ENCODE measurements at places on chromosomes 2 and 18. TPM values are rescaled to one million over a fixed set of nuclear protein-coding genes. Genes with fewer than 3 reads are reported as not detected.

DNA sequence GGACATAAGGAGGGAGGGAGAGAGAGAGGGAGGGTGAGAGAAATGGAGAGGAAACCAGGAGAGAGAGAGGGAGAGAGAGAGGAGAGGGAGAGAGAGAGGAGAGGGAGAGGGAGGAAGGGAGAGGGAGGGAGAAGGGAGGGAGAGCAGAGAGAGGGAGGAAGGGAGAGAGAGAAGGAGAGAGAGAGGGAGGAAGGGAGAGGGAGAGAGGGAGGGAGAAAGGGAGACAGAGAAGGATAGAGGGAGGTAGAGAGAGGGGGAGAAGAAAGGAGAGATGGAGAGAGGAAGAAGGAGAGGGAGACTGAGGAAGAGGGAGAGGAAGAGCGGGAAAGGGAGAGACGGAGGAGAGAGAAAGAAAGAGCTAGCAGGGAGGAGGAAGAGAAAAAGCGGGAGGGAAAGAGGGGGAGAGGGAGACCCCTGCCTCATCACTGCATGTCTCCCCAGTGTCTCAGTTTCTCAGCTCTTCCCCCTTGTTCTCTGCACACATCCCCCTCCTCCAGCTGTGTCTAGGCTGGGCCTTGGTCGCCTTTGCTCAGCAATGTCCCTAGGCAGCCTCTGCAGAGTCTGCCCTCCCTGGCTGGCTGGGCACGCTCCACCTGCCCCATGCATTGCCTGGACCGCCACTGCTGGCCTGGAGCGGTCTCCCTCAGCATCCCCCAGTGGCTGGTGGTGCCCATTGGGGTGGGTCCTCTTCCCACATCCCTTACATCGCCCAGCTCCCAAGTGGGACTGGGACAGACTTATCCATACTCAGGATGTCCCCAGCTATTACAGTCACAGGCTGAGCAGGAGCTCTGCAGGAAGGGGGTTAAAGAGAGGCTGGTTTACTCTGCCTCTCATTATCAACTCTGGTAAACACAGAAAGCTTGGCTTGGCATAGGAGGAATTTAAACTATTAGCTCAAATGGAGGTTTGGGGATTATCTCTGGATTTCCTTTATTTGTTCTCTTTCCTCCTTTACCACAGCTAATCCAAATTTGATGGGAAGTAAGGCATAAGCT lies 85.7 kb upstream of the APCDD1 start:
- no peak for DNase-seq

DNA sequence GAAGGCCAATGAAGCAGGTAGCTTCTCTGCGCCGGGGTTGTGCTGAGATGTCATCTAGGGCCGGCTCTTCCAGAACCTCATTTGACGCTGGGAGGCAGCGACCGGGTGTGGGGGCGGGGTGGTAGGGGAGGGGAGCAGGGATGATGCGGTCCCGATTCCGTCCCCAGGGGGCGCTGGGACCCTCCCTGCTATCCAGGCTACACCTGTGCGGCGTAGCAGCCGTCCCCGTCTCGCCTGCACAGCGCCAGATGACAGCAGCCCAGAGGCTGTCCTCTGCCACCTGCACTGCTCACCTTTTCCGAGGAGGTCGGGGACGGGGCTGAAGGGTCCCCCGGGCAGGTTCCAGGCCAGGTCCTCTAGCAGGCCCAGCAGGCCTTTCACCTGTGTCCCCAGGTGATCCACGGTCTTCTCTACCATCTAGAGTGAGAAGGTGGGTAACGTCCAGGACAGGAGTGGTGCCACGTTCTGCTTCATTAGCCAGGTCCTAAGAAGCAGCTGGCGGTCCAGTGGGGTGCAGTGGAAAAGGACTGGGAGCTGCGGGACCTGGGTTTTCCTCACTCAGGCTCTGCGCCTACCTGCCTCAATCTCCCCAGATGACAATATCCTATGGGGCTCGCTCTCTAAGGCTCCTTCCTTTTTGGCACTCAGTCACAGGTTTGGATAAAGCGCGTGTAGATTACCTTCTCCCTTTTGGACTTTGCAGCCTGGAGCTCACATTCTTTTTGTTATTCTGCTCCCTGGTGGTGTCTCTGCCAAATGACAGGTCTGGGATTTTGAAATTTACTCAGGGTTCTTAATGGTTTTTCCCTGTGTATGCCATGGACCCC lies 56.0 kb upstream of the RAB6C start:
- DNase-seq: peak; percentile 94

DNA sequence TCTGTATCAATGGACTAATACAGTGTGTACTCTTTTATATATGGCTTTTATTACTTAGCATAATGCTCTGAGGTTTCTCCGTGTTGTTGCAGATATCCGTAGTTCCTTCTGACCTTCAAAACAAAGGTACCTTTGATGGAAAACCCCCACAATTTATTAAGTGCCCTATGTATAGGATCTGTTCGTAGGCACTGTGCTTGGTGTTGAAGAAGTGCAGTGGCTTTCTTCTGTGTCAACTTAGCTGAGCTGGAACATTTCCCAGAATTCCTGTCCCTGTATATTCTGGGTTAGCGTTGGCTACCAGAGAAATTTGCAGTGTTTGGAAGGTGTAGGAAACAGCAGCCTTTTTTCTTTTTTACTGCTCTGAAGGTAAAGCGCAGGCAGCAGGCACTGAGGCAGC lies 56.3 kb upstream of the MSH2 start:
- no peak for DNase-seq

- peak; percentile 73 for DNase-seq
Observed at GRCh38 chr2:86079981-86080911, 25.4 kb downstream of the POLR1A start.

- DNase-seq: no peak
Observed at GRCh38 chr2:105812180-105813044, 67.7 kb downstream of the NCK2 start.

DNA sequence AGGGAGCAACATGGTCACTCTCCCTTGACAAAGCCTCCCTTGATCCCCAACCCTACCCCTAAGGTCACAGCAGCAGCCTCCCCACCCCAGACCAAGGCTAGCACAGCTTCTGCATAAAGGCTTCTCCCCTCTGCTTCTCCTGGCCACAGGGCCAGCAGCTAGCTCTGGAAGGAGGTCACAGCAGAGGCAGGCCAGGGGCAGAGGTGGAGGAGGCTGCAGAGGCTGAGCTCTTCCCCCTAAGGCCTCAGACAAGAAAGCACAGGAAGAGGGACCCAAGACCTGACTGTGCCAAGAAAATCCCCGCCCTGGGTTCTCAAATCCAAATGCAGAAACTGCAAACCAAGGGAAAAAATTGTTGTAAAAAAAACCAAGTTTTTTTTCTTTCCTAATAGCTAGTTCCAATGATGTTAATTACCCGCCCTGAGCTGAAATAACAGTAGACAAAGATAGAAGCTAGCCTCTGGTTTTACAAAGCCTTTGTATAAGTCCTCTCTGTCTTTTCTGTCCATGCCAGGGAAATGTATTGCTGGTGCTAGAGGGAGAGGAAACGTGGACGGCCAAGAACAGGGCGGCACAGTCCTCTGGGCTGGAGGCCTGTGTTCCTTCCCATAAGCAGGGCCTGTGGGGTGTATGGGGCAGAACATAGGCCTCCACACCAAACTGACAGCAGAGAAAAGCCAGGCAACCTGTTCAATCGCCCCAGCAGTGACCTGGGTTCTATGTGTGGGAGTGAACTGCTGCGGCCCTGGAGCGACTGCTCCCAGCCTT lies 79.5 kb downstream of the POLR1A start:
- no peak for DNase-seq

DNA sequence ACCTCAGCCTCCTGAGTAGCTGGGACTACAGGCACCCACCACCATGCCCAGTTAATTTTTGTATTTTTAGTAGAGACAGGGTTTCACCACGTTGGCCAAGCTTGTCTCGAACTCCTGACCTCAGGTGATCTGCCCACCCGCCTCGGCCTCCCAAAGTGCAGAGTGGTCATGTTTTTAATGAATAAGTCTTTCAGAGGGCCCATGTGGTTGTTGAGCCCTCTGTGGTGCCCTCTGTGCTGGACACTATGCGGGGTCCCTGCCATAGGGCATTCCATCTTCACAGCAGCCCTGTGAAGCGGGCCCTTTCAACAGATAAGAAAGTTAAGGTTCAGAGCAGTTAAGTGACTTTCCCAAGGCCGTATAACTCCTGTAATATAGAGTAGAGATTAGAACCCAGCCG lies 25.9 kb downstream of the MYO7B start:
- DNase-seq: no peak

- no peak for DNase-seq
Observed at GRCh38 chr18:48454261-48454757, 45.1 kb upstream of the ZBTB7C start.

The ASB18 gene
- not detected for total RNA-seq

The DES gene
- total RNA-seq: 18.8 TPM

The TUBA3D gene
- not detected for total RNA-seq

The RNF152 gene
- 8.8 TPM for total RNA-seq

The GLI2 gene
- total RNA-seq: 41.4 TPM

The ACMSD gene
- total RNA-seq: not detected

The DDX18 gene
- 91.3 TPM for total RNA-seq

All from H7 (cell line).